Stimulated activated CD8-positive, alpha-beta memory T cell treated with anti-CD3 and anti-CD28 coated beads, Interleukin-2, amount 100 ng/mL, for 1 hour (primary cell): ENCODE measurements at places on chromosomes 6 and 20.

- no peak for DNase-seq
These were observed 28.1 kb upstream of the AKIRIN2 start for GRCh38 chr6:87729965-87730719.

DNA sequence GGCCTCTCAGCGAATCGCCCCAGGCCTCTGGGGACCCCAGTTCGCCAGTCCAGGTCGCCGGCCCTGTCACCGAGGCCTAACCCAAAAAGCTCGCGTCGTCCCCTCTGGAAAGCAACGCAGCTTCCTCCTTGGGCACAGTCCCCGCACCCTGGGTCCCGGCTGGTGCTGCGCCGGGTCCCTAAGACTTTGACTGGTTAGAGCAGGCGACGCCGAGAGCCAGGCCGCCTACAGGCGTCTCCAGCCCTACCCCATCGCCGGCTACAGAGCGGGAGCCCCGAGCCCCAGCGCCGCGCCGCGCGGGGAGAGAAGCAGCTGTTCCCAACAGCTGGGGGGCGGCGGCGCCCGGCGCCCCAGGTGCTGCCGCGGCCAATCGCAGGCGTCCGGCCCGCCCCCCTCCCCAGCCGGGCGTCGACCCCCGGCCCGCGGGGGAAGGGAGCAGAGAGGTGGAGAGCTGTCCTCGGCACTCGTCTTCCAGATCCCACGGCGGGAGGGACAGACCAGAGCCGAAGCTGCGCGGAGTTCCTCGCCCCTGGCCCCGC is 540 bp upstream of the RBM24 start:
- DNase-seq, result no peak

GRCh38 chr6:75933387-75933975 is 139.0 kb downstream of the IMPG1 start:
- DNase-seq, result no peak

DNA sequence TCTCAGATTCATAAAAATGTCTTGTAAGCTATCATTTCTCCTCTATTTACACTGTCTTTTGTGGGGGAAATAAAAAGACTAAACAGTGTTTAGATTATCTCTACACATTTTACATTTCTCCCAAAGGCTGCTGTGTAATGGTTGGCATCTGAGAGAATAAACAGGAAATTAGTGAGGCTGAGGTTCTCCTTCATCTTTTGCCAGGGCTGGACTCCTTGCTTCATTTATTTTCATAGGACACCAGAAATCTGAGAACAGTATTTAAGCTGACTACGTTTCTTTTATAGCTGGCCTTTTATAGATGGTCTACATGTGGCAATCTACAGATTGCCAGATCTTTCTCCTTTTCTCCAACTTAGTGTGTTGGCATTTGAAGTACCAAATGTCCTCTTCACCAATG is 41.5 kb downstream of the PLCB4 start:
- DNase-seq, result no peak

DNA sequence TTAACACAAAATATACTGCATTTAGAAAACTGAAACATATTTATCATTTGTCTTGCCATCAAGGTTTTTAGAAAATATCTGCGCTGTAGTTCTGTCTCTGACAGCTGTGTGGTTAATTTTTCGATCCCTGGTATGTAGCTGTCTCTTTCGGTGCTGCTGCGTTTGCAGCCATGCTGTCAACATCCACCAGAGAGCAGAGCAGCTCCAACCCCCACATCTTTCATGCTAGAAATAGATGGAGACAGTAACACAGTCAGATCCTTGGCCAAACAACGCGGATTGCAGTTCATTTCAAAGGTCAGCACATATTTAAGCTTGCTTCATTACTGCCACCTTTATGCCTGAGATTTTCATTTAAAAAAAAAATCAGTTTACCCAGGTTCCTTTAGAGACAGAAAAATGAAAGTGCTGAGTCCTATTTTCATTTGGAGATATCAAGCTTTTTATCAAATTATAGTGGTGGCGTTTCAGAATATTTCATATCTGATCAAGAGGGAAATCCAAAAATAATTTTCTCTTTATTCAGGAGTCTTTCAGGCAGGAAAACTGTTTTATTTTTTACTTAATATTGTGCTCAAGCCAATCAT is 157.7 kb upstream of the MMS22L start:
- no peak for DNase-seq

DNA sequence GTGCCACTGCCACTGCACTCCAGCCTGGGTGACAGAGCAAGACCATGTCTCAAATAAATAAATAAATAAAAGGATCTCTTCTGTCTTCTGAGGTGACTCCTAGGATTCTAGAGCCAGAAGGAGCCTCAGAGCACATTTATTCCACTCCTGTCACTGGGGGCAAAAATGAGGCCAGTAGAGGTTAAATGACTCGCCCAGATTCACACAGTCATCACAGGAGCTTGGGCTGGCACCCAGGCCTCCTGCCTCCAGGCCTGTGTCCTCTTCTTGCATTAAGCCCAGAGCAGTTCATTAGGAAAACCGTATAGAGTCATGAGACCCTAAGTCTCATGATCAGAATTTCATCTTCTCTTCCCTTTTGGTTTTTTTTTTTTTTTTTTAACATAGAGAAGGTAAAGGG is 243.3 kb downstream of the NRN1 start:
- DNase-seq, result no peak

- no peak for DNase-seq
These were observed 70.8 kb upstream of the IYD start for GRCh38 chr6:150298030-150298380.

- DNase-seq, result no peak
These were observed 228.9 kb downstream of the ANKRD60 start for GRCh38 chr20:57999465-58000111.

DNA sequence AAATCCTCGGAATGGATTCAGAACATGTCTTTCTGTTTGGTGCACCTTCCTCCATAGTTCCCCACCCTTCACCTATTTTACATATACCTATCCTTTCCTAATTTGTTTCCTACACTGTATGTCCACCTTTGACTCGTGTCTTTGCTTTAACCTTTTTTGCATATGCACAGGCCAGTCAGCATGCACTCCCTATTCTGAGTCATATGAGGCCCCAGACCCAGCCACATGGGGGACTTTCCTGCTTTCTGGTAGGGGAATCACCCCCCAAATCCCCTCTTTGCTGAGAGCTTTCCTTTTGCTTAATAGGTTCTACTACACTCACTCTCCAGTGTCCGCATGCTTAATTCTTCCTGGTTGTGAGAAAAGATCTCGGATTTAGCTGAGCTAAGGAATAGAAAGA is 393.8 kb upstream of the IMPG1 start:
- DNase-seq, result no peak

GRCh38 chr6:16572943-16573342 is 188.3 kb downstream of the ATXN1 start:
- no peak for DNase-seq

DNA sequence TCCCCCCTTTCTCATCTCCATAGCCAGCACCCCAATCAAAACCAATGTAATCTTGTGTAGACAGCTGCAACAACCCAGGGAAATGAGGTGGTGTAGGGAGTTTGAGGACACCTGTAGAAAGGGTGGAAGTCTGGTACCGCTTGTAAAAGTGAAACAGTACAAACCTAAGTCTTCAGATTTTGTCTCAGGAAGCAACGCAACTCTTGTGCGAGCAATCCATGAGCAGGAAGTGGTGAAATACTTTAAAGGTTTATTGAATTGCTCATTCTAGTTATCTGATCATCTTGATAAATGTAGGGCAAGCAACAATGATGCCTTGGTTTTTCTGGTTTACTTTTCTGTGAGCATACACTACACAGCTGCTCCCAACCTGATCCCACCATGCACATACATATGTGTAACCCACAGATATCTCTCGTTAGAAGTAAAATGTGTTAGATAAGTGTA is 71.1 kb upstream of the THEMIS start:
- no peak for DNase-seq

DNA sequence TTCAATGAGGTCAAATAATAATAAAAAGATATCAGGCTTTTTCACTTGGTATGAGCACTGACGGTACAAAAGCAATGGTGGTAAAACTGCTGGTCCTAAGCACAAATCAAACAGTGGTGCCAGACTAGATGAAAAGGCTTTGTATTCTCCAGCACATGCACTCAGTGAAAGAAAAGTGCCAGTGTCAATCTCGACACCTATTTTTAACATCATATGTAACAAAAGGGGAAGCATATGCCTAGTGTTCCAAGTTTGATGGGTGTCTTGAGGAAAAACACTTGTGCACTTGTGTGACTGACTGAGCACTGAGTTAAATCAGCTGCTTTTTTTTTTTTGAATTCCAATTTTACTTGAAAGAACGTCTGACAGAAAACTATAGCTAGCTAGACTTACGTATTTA is 27.3 kb downstream of the MED23 start:
- DNase-seq, result no peak

- no peak for DNase-seq
These were observed 769 bp downstream of the CCN6 start for GRCh38 chr6:112054555-112055190.

DNA sequence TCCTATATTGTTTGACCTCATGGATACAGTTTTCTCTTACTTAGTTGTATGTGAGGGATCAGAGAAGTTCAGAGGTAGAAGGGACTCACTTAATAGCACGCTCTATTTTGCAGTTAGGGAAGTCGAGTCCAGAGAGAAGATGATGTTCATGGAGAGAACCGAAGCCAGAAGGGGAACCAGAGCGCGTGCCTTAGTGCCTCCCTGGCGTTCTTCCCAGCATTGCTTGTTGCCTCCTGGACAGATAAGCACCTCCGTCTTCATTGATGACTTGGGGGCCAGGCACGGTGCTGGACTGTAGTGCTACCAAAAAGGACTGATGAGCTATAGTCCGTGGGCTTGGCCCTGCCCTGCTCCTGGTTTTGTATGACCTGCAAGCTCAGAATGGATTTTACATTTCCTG is 109.8 kb downstream of the RPP40 start:
- DNase-seq, result no peak

GRCh38 chr6:100370265-100370664 is 94.5 kb downstream of the SIM1 start:
- DNase-seq, result no peak

GRCh38 chr6:89510393-89510792 is 77.4 kb downstream of the ANKRD6 start:
- DNase-seq, result no peak

GRCh38 chr6:42091718-42092023 is 41.3 kb downstream of the TAF8 start:
- no peak for DNase-seq

- no peak for DNase-seq
These were observed 15.0 kb downstream of the ALDH8A1 start for GRCh38 chr6:134934793-134935485.

DNA sequence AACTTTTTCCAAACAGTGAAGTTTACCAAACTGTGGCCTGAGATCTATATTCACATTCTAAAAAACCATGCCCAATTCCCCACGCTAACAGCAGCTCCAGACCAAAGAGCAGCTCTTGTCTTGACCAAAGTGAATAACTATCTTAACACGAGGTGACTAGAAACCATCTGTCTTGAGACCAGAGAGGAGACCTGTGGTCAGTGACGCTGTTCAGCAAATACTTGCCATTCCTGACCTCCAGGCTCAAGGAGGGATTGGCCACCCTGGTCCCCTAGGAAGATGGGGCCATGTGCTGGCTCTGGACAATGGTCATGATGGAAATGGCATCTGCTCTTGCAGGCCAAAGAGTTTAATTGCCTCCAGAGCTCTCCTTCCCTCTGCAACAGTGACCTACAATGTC is 104.4 kb upstream of the CD93 start:
- DNase-seq, result no peak

DNA sequence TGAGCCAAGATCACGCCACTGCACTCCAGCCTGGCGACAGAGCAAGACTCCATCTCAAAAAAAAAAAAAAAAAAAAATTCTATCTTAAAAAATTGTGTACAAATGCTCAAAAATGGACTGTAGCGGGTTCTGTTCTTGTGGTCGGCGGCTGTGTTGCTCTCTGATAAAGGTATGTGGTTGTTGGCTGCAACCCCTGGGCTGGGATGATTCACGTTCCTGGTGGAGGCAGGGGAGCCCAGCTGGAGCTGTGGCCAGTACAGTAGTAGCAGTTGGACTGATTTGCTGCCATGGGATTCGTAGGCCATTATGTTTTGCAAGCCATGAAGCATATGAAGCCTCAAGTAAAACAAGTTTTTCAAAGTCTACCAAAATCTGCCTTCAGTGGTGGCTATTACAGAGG is 22.3 kb downstream of the MDN1 start:
- no peak for DNase-seq

GRCh38 chr20:43404878-43405277 is 52.8 kb upstream of the SRSF6 start:
- DNase-seq, result no peak

DNA sequence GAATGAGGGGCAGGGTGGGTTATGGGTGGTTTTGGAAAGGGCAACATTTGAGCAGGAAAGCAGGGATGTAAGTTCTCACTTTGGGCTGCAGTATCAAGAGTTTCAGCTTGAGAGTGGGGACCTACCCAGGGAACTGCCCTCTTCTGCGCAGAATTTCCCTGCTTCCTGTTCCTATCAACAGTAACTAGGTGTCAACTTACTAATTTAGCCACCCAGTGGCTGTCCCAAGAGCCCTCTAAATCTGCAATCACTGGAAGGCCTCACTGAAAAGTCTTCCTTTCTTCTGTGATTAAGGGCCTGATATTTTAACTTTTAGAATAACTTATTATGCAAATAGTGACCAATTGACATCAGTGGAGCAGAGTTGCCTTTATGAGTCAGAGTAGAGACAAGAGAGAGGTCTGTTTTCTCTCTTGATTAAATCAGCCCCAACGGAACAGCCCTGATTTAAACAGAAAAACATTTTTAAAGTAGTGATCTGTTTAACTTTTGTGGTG is 118.2 kb upstream of the RIPOR2 start:
- DNase-seq, result no peak

DNA sequence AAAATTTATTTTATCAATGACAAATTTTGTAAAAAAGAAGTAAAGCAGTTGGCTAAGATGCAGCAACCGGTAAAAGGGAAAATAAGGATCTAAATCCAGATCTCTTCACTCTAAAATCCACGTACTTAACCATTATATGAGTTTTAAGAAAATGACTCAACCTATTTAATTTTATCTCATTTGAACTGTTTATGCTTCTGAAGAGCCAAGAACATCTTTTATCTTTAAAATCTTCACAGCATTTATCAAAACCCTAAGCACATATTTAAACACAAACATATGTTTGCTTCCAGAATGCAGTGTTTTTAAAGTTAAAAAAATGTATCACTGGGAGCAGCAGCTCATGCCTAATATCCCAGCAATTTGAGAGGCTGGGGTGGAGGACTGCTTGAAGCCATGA is 339.2 kb downstream of the NKAIN2 start:
- no peak for DNase-seq

- DNase-seq, result no peak
These were observed 45.5 kb upstream of the AFDN start for GRCh38 chr6:167781066-167781767.

- DNase-seq, result no peak
These were observed 7.3 kb downstream of the IFNGR1 start for GRCh38 chr6:137211910-137212309.

DNA sequence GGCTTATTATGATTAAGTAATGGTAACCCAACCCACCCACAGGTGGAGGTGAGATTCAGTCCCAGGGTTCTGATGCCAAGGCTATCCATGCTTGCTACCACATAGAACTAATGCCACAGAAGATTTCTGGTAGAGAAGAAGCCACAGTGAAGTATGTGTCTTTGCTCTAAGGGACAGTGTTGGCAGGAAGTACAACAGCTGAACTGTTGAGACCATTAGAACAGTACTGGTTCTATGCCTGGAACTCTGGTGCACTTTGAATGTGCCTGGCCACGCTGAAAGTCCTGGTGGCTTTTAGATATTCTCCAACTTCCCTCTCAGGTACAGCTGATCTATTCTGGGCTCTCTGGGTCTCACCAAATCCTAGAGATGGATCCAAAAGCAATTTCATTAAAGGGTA is 7.8 kb downstream of the STX7 start:
- no peak for DNase-seq

GRCh38 chr6:170231293-170232185 is 59.3 kb downstream of the DLL1 start:
- DNase-seq, result no peak

- no peak for DNase-seq
These were observed 147.9 kb downstream of the HAO1 start for GRCh38 chr20:7792150-7792869.
